ENCODE measurements at places on chromosomes 16 and 17.

GRCh38 chr17:80861892-80862291, 129.7 kb upstream of the CHMP6 start:
- DNase-seq = no peak

DNA sequence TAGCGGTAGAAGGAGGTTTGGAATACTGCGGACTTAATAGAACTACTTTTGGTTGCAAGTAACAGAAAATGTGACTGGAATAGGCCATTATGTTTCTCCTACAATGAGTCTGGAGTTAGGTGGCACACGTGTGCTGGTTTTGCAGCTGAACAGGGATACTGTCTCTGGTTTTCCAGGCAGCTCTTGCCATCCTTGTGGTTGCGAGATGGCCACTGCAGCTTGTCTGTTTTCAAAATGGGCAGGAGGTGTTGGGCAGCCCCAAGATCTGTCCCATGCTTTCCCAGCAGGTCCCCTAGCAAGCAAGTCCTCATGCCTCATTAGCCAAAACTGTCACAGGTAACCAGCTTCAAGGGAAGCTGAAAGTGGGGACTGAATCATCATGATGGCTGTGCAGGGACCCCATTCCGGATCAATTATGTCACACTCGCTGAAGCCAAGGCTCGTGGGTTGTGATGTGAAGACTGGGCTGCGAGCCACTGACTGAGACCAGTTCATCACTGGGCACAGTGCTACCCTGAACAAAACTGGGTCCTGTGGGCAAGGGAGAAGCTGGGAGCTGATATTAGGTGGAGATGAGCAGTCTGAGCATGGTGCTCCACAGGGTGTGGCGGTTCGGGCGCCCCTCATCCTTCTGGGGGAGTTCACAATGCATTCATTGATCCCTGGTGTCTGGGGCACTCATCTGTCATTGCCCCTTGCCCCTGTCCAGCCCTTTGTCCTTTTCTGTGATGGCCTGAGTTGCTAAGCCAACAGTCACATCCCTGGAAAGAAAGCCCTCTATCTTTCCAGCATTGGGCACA, 82.1 kb downstream of the KSR1 start:
- DNase-seq = no peak

GRCh38 chr17:50144355-50144754, 6.1 kb downstream of the PPP1R9B start:
- DNase-seq = no peak

- DNase-seq = no peak
Measured at GRCh38 chr16:473046-474043, 47.9 kb downstream of the RAB11FIP3 start.

DNA sequence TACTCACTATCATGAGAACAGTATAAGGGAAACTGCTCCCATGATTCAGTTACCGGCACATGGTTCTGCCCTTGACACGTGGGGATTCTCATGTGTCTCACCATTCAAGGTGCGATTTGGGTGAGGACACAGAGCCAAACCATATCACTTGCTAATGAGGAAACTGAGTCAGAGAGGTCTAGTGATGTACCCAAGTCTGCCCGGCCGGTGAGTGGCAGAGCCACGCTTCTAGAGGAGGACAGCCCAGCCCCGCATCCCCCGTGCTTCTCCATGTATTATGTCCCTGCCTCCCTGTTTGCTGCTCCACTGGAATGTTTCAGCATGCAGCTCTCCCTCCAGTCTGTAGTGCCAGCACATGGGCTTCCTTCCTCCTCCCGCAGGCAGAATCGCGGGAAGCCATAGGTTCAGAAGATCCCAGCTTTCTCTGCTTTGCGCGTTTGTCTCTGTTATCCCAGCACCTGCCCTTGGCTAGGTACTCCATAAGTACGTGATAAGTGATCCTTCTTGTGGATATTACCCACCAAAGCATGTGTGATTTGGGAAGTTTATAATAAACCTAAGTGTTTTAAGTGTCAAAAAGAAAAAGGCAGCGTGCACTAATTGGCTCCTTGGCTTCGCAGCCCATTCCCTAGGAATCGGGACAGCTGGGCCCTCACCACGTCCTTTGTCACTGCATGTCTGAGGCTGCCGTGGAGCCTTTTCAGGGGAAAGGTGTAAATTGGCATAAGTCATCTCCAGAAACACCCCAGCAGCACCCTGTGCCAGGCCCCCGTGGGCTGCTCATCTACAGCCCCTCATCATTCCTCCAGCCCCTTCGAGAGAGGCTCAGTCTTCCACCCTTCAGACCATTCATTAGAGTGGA, 103.8 kb downstream of the CLEC16A start:
- DNase-seq = no peak

DNA sequence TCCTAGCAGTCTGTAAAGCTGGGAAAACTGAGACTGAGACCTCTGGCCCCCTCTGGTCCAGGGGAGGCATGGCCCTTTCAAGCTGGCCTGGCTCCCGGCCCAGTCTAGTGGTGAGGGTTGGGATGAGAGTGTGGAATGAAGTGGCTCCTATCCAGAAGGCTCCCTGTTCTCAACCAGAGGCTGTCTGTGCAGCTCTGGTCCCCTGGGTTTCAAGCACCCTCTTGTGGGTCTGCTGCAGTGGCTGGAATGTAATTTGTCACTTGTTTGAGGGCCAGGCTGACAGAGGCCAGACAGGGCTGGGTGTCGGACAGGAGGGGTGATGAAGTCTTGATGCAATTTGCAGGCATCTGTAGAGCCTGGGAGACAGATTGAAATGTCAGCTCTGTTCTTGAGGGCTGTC, 22.1 kb upstream of the PHF12 start:
- no peak for DNase-seq

DNA sequence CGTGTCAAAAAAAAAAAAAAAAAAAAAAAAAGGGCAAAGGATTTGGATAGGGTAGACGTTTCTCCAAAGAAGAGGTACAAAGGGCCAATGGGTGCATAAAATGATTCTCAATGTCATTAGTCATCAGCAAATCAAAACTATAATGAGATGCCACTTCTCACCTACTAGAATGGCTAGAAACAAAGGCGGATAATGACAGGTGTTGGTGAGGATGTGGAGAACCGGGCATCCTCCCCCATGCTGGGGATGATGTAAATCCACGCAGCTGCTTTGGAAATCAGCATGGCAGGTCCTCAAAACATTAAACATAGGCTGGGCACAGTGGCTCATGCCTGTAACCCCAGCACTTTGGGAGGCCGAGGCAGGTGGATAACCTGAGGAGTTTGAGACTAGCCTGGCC, 9.4 kb downstream of the ITGAX start:
- no peak for DNase-seq
